CD8-positive, alpha-beta memory T cell (primary cell): ENCODE measurements at places on chromosomes 4 and X. TPM values are rescaled to one million over a fixed set of nuclear protein-coding genes. Genes with fewer than 3 reads are reported as not detected.

The USP26 gene
- not detected for total RNA-seq

The STARD8 gene
- total RNA-seq: 0.42 TPM

The FREM3 gene
- not detected for total RNA-seq

The GAGE1 gene
- total RNA-seq: not detected

DNA sequence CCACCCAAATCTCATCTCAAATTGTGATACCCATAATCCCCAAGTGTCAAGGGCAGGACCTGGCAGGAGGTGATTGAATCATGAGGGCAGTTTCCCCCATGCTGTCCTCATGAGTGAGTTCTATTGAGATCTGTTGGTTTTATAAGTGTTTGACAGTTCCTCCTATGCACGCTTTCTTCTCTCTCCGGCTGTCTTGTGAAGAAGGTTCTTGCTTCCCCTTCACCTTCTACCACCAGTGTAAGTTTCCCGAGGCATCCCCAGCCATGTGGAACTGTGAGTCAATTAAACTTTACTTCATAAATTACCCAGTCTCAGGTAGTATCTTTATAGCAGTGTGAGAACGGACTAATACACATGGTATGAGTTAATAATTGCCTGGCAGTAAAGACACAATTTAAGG is 581.7 kb upstream of the AMOT start:
- no peaks in the 10 kb centered on the region for H3K36me3 ChIP-seq
- no peak overlapping the region for H3K4me3 ChIP-seq
- H3K4me1 ChIP-seq: no peaks in the 10 kb centered on the region
- no peak for DNase-seq

- no peak for DNase-seq
- no peaks in the 10 kb centered on the region for H3K36me3 ChIP-seq
- H3K27ac ChIP-seq: no peak overlapping the region
- H3K27me3 ChIP-seq: no peaks in the 10 kb centered on the region
Observed at GRCh38 chrX:47502316-47503125, 19.5 kb upstream of the ZNF41 start.

DNA sequence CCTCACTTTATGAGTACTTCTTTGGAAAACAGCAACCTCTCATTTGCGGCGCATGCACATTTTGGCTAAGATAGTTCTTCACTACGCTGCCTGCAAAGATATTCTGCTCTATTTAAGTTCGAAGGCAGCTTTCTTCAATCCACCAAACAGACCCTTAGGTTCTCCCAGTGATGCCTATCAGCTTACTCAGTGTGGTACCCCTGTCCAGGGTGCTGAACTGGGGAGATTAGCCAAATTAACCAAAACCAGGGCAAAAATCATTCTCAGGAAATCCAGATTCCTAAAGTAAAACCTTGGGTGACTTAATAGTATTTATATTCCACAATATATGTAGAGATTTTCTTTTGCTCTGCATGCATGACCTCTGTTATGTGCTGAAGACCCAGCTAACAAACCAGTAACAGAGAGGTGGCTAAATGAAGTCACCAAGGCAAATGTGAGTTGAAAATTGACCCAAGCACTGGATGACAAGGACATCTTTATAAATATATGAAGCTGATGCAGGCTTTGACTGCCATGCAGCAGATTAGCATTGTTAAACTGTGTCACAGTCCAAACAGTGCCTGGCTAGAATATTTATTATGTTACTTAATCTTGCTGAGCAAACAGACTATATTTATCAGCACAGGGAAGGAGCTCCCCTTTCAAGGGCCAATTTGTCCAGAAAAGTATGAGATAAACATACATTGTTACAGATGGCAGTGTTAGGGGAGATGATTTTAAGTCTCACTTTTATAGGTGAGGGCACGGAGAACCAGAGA is 418.2 kb downstream of the STIM2 start:
- no peak overlapping the region for H3K27ac ChIP-seq
- no peaks in the 10 kb centered on the region for H3K4me1 ChIP-seq
- no peak overlapping the region for H3K4me3 ChIP-seq
- DNase-seq: no peak

DNA sequence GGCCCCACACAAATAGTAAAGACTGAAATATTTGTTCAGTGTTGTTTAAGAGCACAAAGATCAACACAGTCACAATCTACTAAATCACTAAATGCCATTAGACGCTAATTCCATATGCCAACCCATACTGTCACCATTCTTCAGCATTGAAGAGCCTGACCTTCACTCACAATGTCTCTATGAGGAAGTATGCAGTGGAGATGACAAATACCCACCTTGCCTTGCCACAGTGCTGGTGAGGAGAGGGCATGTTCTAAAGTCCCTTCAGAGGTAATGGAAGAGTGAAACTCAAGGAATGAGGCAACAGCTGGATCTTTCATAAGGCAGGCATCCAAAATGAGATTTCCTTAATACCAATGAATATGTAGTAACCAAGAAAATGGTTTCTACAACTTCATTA is 50.4 kb downstream of the FRMD7 start:
- H3K4me1 ChIP-seq: no peaks in the 10 kb centered on the region
- H3K36me3 ChIP-seq: no peaks in the 10 kb centered on the region
- no peaks in the 10 kb centered on the region for H3K27me3 ChIP-seq
- no peak overlapping the region for H3K27ac ChIP-seq

DNA sequence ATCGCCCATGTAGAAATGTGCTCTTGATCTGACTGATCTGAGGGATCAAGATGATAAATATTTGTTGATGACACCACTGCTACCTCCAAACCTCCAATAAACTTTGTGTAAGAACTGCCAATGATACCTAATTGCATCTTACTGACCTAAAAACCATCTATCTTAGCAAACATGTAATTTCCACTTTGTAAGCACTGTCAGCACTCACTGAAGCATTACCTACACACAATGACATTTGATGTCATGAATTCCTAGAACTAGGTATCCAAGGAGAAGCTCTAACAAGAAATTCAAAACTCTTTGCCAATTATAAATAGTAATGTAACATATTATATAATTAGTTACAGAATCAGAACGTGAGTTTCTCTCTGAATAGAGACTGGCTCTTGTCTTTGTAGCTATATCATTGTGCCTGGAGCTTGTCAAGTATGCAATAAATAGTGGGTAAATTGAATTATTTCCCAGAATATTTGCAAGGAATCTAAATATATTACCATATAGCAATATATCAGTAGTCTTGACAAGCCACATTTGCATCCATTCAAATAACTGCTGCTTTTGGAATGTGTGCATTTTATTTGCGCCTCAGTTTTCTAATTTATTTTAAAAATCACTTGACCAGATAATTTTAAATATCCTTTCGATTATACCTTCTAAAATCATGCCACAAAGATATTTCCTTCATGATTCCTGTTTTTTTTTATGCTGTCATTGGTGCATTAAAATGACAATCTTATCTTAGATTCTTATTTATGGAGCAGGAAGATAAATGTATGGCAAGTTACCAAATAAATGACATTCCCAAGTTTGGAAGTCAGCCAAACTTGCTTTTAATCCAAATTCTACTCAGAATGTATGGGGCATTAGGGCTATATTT is 232.3 kb upstream of the NEIL3 start:
- no peak overlapping the region for H3K4me3 ChIP-seq
